ENCODE measurements at places on chromosomes 5 and 9.

GRCh38 chr9:134004131-134004873, 12.2 kb upstream of the VAV2 start:
- no peak for DNase-seq

- DNase-seq: no peak
Observed at GRCh38 chr5:81125959-81126358, 107.2 kb upstream of the CKMT2 start.

DNA sequence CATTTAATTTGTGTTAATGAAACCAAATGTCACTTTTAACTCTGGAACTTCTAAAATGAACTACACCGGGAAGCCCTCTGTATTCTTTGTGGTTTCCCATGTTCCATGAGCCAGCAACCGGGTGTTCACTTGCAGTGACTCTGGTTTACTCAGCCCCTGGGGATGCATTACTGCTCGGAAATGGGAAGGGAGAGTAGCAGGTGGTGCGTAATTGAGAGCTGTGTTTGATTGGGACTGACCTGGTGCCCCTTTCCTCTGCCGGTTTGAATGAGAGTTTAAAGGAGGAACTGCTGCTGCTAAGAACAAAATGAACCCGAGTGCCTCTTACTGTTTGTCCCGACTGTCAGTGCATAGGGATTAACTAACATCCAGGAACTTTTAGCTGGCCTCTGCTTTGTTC, 100.1 kb upstream of the DHFR start:
- DNase-seq: peak; percentile 7

DNA sequence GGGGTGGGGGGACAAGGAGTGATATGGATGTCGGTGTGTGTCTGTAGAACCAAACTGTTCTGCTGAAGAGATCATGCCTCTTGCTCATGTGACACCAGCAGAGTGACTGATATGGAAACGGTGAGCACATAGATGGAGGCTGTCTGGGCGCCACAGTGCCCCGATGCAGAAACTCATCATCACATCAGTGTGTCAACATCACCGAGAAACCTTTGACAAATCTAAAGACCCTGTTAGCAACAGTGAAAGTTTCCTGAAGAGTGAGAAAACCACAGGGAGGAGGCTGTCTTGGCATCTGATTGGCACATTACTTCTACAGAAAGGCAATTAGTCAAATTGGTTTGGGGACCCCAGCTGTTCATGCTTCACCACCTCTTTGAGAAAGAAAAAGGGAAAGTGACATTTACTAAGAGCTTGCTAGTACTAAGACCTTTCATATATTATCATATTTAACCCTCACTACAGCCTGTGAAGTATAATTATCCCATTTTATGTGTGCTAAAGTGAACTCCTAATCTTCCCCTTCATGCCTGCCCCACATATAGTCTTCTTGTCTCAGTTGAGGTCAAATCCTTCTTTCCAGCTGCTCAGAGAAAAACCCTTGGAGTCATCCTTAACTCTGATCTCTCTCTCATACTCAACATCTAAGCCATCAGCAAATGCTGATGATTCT, 25.6 kb downstream of the CSF2 start:
- peak; percentile 58 for DNase-seq

DNA sequence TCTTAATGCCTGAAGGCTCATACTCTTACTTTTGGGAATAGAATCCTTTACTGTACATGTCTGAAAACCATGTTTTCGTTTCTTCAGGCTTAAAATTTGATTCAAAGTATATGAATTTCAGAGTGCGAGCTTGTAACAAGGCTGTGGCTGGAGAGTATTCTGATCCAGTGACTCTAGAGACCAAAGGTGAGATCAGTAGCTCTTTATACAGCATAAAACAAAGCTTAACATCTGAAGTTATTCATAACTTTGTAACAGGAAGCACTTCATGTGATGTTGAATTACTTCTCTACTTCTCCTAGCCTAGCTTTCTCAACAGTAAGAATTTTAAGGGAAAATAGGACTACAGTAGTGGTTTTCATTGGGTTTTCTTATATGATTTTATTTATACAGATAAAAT, 49.4 kb upstream of the FKTN start:
- DNase-seq: no peak

Measured in stimulated activated CD4-positive, alpha-beta T cell treated with anti-CD3 and anti-CD28 coated beads, Interleukin-4, amount 100 ng/mL, for 4 hours (primary cell).